ENCODE measurements at places on chromosomes 4 and X.

DNA sequence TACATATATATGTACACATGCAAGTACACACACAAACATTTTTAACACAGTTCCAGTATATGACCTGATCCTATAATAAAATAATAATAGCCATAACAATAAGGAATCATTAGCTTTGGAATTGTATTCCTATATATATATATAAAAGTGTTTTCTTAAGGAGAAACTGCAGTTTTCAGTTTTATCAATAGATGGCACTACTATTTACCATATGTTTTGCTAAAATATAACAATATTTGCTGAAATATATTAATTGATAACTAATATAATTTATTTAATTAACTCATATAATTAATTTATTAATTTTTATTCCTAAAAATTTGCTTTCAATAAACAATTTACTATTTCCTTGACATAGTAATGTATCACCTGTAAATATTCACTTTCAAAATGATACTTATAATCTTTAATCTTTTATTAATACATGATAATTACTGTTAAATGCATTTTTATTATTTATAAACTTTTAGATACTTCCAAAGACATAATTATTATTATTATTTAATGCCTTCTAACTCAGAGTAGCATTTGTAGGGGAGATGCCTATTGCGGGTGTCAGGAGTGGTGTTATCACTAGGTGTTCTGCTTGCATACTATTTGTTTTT lies 599.5 kb downstream of the FSTL5 start:
- DNase-seq: no peak

- DNase-seq: no peak
Observed at GRCh38 chr4:1379801-1380331, 26.4 kb downstream of the NKX1-1 start.

- no peak for DNase-seq
Observed at GRCh38 chr4:138259824-138260223, 17.7 kb upstream of the SLC7A11 start.

- no peak for DNase-seq
Observed at GRCh38 chrX:7635604-7636003, 207.4 kb upstream of the VCX start.

DNA sequence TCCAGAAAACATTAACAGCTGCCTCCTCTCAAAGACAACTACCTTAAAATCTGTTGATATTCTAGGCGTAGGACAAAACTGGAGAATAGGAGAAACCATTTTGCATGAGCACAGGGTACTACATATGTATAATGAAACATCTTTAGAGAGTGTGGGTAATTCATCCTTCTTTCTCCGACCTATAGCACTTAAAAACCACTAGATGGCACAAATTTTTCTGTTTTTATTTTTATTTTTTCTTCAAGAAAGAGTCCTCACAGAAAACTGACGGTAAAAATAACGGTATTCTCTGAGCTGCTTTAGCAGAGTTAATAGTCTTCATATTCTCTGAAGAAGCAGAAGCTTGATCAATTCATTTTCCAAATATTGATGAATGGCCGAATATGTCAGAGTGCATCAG lies 14.6 kb downstream of the SMIM31 start:
- no peak for DNase-seq
